ENCODE measurements at places on chromosomes 3 and 15.

DNA sequence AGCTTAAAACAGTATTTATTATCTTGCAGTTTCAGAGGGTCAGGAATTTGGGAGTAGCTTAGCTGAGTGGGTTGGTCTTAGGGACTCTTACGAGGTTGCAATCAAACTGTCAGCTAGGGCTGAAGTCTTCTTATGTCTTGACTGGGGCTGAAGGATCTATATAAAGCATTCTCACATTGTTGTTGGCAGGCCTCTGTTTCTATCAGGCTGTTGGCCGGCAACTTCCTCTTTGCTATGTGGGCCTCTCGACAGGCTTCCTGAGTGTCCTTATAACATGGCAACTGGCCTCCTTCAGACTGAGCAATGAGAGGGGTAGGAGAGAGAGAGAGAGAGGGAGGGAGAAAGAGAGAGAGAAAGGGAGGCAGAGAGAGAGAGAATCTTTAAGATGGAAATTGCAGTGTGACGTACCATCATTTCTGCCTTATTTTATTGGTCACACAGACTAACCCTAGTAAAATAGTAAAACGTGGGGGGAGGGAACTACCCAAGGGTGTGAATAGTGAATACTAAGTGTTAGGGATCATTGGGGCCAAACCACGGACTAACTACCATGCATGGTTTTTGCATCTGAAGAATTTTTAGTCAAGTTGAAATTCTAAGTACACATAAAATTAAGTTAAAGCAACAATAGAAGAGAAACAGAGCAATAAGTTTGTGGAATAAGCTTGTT is 16.1 kb downstream of the FGF7 start:
- no peak for DNase-seq

DNA sequence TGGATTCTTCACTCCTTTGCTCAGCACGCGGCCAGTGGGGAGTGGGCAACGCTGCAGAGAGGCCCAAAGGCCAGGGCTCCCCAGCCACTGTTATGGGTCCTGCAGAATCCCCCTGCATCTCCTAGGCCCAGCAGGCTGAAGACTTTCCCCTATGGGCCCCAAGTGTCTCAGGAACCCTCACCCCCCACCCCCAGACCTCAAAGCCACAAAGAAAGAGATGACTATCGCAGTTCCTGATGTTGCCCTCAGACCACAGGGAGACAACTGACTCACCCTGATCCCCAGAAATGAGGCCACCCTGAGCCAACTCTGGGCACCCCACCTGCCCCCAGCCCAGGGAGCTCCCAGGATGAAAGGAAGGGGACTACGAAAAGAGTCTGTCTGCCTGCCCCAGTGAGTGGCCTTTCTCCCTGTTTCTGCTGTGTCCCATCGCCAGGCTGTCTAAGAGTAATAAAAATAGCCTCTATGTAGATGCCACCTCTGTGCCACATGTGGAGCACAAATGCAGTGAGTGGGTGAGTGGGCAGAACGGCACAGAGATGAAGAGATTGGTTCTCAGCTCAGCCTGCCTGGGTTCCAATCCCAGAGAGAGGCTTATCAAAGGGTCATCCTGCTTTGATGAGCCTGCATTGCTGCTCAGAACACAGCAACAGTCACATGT is 283.0 kb downstream of the UACA start:
- DNase-seq, result peak; percentile 78

GRCh38 chr15:67785431-67785830 is 39.9 kb upstream of the SKOR1 start:
- DNase-seq, result no peak

DNA sequence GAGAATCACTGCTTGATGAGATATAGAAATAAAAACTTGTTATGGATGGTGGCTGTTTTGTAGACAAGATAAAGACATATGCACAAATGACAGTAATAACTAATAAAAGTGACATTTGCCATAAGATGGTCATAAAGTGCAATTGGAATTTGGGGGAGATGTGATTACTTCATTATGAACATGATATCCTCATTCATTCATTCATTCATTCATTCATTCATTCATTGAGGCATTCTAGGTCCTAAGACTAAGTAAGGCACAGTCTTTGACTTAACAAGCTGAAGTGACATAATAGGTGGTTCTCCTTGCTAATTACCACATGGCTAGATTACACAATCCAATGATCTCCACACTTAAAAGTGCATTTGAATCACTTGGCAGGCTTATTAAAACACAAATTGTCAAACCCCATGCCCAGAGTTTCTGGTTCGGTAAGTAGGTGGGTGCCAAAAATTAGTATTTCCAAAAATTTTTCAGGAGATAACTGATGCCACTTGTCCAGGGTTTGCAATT is 18.9 kb downstream of the RAP2B start:
- no peak for DNase-seq

DNA sequence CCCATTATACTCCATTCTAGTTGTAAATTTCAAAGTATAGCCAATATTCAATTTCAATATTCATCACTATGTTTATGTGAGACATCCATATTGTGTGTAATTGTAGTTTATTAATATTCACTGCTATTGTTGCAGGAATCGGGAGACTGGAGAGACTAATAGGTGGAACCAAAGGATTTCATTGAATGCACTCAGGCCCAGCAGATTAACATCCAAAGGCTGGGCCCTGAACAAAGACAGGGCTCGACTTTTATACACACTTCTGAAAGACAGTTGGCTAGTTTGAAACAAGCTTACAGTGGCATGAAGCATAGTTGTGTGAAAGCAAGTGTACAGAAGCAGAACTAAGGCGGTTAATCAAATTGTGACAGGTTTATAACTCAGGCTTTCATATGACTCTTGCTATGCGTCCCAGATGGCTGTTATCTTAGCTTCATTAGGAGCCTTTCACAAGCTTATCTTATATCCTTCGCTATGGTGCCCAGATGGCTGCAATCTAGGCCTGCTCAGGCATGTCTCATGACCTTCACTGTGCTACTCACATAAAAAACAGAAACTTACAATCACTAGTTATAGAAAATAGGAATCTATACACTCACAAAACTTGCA is 1038.8 kb upstream of the EPHA6 start:
- no peak for DNase-seq

GRCh38 chr15:69812861-69813261 is 284.9 kb downstream of the TLE3 start:
- DNase-seq, result no peak

DNA sequence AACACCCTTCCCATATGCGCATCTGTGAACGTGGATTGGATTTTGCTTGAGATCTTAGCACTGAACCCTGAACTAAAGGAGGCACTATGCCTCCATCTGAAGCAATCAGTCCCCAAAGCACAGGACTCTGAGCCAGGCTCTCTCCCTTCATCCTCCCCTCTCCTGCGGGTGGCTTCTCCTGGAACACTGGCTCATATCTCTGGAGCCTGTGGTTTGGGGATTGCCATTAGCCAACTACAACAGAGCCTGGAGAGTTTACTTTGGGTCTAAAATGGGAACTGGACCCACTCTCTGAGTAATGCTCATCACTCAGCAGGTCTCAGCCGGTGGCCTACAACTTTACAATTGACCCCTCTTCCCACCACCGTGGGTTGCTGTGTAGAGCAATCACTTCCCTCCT is 190.8 kb upstream of the HES1 start:
- no peak for DNase-seq

DNA sequence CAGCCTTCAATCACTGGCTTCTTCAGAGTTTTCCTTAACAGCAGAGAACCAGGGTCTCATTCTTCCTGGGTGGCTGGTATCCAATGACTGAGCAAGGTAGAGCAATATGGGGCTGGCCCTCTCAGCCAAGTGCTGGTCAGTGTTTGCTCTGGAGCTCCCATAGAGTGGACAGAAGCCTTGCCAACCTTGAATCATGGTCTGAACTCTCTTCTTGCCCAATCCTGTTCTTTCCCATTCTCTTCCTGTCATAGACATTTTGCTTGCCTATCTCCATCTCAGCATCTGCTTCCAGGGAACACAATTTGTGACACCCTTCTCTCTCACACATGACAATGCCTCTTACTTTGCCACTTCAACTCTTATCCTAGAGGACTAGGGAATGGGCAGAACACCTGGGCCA is 245.6 kb upstream of the PEX5L start:
- no peak for DNase-seq
